NCI-H748 treated with DMSO at 0.1 percent for 48 hours (cell line): ENCODE measurements at places on chromosomes 5 and 9.

DNA sequence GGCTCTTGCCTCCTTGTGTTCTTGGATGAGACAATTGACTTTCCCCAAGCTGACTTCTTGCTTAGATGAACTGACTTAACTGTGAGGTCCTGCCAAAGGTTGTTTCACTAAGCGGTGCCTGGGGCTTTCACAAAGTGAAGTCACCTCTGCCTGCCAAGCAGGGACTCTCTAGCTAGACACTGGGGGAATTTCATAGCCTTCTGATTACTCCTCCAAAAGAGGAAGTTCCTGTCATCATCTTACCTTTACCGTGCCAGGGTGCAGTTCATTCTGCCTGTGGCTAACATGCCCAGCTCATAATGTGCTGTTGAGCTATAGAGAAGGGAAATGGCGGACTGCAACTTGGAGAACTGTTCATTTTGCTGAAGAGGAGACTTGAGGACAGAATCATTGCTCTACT lies 472.0 kb upstream of the WWC1 start:
- no peak for DNase-seq

DNA sequence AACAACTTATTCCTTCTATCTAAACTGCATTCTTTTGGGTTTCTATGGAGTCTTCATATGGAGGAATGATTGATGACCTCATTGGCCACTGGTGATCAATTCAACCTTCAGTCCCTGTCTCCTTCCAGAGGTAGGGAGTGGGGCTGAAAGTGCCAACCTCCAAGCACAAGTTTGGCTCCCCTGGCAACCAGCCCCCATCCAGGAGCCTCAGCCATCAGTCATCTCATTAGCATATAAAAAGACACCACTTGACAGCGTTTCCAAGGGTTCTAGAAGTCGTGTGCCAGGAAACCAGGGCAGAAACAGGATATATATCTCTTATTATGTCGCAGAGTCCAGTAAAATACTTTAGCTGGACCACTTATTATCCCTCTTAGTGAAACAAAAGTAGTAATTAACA lies 9.8 kb downstream of the SLC31A2 start:
- no peak for DNase-seq

- no peak for DNase-seq
Measured at GRCh38 chr9:134458207-134459108, 132.2 kb downstream of the RXRA start.

DNA sequence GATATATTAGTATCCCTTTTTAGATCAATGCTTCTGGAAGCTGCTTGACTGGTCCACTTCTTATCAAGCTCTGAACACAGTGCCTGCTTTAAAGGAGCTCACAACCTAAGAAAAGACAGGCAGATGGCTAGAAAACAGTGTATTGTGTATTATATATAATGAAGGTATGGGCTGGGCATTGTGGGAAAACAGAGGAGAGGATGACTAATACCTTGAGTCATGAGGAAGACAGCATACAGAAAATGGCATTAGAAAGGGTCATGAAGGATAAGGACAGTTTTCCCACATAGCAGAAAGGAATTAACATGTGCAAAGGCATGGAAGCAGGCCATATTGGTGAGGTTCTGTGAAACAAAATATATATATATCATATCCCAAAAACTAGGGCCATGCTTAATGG lies 309.6 kb downstream of the MLLT3 start:
- no peak for DNase-seq

DNA sequence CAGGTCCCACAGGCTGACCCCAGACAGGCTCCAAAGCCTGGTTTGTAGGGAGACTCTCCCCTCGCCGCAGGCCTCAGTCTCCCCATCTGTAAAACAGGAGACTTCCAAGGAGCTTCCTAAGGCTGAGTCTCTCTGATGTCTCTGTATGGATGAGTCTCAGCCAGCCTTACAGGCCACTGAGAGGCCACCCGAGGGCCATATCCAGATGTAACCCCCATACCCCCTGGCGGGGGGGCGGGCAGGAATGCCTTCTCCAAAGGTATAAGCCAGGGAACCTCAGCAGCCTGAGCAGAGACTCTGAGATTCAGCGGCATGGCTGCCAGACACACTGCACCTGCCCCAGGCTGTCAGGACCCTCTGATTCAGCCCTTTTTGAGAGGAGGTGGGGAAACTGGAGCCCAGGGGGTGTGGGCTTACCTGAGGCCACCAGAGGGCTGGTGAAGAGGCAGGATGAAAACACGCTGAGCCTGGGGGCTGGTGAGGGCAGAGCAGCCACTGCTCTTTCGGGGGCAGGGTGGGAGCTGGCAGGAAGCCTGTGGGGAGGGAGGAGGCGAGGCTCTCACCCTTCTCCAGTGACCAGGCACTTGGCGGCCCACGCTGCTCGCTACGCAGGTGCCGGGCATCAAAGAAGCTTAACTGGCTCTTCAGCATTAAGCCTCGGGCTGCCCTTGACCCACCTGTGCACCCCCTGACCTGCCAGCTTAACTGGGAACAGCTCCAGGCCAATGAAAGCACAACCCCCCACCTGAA lies 5.5 kb upstream of the SUSD3 start:
- DNase-seq = no peak

DNA sequence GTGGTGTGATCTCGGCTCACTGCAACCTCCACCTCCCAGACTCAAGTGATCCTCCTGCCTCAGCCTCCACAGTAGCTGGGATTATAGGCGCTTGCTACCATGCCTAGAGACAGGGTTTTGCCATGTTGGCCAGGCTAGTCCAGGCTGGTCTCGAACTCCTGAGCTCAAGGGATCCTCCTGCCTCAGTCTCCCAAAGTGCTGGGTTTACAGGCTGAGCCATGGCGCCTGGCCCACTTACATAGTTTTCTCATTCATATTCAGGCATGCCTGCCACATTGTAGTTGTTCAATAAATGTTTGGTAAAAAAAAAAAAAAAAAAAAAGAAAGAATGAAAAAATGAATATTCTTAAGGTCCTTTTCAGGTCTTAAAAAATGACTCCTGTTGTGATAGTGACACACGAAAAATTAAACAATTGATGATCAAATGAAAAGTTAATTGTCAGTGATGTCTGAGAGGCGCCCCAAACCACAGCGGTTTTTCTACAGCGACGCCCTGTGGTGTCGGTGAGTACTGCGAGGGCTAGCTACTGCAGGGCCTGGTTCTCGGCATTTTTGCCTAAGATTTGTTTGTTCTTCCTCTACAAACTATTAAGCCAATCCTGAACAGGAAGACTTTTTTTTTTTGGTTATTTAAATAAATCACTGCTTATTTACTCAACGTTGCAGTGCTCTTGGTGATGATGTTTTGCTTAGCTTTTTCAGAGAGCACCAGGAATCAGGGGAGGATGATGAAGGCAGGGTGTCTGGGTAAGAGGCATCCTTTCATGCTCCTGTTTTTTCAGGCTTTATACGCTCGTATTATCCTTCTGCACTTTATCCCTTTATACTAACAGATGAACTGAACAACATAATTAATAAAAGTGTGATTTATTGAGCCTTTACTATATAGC lies 67.0 kb upstream of the DPYSL3 start:
- DNase-seq = no peak
